SIG-M5 (cell line): ENCODE measurements at places on chromosomes 7 and 10.

DNA sequence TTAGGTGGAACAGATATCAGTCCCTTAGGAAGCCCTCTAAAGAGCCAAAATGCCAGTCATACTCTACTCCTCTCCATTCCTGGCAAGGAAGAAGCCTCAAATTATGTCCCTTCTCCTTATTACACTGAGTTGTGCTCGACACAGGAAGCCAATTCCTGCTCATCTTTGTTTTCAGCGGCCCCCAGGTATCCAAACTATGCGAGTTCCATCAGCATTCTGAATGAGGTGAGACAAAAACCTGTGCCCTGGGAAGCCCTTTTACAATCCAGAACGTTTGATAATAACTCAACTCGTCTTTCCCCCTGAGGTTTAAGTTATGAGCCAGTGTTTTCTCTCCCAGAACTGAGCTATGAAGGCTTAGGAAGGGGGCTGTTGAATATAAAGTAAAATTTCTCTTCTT lies 580.5 kb downstream of the NXPH1 start:
- DNase-seq, result no peak

- no peak for DNase-seq
Observed at GRCh38 chr7:7565018-7565680, 1.5 kb upstream of the MIOS start.

DNA sequence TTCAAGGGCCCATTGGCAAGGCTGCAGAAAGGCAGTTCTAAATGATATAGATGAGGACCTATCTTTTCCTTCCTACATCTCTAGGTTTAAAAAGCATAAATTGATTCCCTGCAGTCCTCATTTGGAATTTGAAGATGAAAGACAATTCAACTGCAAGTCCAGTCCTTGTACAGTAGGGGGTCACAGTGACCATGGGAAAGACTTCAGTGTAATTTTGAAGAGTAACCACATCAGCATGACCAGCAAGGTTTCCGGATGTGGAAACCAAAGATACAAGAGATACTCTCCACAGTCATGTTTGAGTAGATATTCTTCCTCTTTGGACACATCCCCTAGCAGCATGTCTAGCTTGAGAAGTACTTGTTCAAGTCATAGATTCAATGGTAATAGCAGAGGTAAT lies 539.3 kb upstream of the TEX47 start:
- no peak for DNase-seq

DNA sequence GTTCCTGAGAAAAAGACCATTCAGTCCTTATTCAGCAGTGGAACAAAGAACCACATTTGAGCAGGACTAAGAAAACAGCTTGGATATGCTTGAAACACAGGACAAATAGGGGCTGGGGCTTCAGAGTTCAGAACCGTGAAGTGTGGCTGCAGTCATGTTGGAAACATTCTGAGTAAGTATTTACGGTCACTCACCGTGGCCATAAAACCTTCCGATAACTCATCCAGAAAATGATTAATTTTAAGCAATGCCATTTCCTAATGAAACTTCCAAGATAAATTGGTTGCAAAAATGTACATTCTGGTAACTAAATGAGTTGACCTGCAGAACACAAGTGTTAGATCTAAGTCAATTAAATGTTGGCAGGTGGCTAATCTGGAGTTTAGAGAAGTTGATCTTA lies 279.2 kb downstream of the CXCL12 start:
- no peak for DNase-seq

- DNase-seq, result no peak
Observed at GRCh38 chr7:127900732-127901685, 130.2 kb downstream of the LRRC4 start.

GRCh38 chr7:137916564-137916963 lies 69.8 kb upstream of the DGKI start:
- DNase-seq, result no peak

DNA sequence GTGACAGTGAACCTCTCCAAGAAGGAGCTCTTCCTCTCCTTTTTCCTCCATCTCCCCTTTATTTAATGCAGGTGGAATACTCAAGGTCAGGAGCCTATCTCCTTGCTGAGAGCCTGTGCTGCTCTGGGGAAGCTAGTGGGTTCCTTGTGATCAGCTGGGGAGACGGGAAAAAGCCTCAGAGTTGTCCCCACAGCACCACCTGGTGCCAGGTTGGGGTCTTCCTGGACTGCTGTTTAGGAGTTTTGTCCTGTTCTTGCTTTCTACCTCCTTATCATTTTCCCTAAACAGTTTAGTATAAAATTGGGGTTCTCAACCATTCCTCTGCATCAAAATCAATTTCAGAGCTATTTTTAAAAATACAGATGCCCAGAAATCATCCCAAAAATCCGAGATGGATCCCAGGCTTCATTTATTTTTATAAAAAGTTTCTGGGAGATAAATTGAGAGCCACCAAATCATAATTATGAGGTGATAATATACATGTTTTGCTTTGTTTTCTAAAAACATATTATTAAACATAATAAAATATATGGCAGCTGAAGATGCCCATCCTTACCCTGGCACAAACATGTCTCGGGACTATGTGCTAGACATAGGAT lies 44.3 kb downstream of the MACC1 start:
- no peak for DNase-seq

- DNase-seq, result no peak
Observed at GRCh38 chr7:102450242-102450641, 14.4 kb downstream of the ALKBH4 start.
